Esophagus muscularis mucosa (tissue), 4 donors: ENCODE measurements at places on chromosomes 6 and 20. TPM values are rescaled to one million over a fixed set of nuclear protein-coding genes. Genes with fewer than 3 reads are reported as not detected.

Gene VNN1
- 1.4 TPM for total RNA-seq

Gene ZNF451
- 49.0 TPM for total RNA-seq

GRCh38 chr20:588476-588875, 21.6 kb downstream of the TCF15 start:
- H3K36me3 ChIP-seq, result no peaks in the 10 kb centered on the region
- H3K4me3 ChIP-seq, result no peak overlapping the region
- peaks cover 12% of the 10 kb centered on the region for H3K4me1 ChIP-seq
- H3K27ac ChIP-seq, result no peak overlapping the region

- DNase-seq, result no peak
- no peaks in the 10 kb centered on the region for H3K27me3 ChIP-seq
- no peaks in the 10 kb centered on the region for H3K4me1 ChIP-seq
- no peak overlapping the region for H3K27ac ChIP-seq
- peaks cover 16% of the 10 kb centered on the region for H3K36me3 ChIP-seq
- no peak overlapping the region for H3K4me3 ChIP-seq
These were observed 86.2 kb downstream of the AHI1 start for GRCh38 chr6:135411339-135411738.

- H3K27ac ChIP-seq, result no peak overlapping the region
- H3K36me3 ChIP-seq, result no peaks in the 10 kb centered on the region
- no peaks in the 10 kb centered on the region for H3K27me3 ChIP-seq
- no peaks in the 10 kb centered on the region for H3K4me1 ChIP-seq
- no peak for DNase-seq
These were observed 71.4 kb downstream of the ADGB start for GRCh38 chr6:146670161-146670560.

- H3K36me3 ChIP-seq, result no peaks in the 10 kb centered on the region
These were observed 411.0 kb upstream of the SOX4 start for GRCh38 chr6:21182589-21182988.

DNA sequence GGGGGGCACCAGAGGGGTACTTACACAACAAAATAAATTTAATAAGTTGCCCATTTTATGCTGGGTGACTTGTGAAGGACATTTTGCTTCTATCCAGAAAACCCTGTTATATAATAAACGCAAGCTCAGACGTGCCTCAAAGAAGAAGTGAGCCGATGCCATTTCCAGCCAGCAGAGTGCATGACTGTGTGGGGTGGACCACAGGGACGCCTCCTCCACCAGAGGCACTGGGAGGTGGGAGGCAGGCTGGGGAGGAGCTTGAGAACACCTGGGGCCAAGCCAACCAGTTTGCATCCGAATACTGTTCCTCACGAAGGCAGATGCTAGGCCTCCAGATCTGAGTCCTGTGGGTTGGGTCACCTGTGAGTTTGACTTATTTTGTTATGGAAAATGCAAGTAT, 363.8 kb downstream of the RNGTT start:
- no peak overlapping the region for H3K4me3 ChIP-seq
- peaks cover 4% of the 10 kb centered on the region for H3K4me1 ChIP-seq
- DNase-seq, result no peak
- H3K27me3 ChIP-seq, result no peaks in the 10 kb centered on the region
